ENCODE measurements at places on chromosomes 5 and 9.

GRCh38 chr9:21267485-21268346, 27.9 kb upstream of the IFNA14 start:
- DNase-seq, result no peak

GRCh38 chr5:138803285-138803684, 50.1 kb downstream of the CTNNA1 start:
- no peak for DNase-seq

GRCh38 chr5:124136609-124137008, 609.8 kb downstream of the ZNF608 start:
- no peak for DNase-seq

- DNase-seq, result no peak
These were observed 38.7 kb upstream of the CDK20 start for GRCh38 chr9:88013035-88013434.

DNA sequence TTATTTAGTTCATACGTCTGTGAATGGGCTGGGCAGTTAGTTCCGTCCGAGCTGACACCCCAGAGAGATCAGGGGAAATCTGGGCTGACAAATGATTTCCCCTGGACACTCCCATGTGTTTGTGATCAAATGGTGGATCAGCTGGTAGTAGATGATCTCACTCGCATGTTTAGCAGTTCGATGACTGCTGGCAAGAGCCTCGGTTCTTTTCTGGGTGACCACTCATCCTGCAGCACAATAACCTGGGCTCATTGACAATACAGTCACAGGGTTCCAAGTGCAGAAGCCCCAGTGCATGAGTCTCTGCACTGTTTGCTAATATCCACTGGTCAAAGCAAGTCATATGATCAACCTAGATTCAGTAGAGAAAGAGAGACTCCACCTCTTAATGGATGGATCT, 155.9 kb downstream of the NR2F1-AS1 start:
- no peak for DNase-seq

DNA sequence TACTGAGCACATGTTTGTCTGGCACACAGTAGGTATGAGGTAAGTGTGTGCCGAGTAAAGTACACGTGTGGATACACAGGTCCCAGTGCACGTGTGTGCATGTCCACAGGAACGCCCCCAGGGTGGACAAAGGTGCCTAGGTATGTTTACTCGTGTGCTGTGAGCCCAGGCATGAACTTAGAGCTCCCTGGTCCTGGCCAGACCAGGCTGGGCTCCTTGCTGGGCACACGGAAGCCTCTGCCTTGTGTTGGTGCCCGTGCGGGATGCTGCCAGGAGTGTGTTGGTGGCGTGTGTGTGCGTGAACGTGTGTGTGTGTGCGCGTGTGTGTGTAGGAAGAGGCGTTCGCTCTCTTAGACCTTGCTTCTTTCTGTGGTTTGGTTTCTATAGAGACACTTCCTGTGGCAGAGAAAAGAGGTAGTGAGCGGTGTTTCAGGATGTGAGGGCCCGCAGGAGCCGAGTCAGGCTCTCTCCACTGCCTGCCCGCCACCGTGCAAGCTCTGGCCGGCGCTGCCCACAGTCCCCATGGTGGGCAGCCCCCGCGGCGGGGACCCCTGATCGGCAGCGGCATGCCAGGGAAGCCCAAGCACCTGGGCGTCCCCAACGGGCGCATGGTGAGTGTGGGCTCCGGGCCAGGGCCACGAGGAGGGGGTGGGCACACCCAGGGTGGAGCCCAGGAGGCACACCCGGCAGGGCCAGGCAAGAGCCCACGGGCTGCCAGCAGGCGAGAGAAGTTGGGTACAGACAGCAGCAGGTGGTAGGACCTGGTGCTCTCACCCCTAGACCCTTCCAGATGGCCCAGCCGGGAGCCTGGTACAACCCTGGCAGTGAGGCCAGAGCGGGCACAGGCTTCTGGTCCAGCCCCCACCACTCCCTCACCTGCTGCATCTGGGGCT, at the start of gene RGS14:
TSS of gene RGS14 (plus strand) at position 466 of the 893 bp plus-strand sequence. CDS start at position 567, 101 bp downstream.
- DNase-seq, result no peak

DNA sequence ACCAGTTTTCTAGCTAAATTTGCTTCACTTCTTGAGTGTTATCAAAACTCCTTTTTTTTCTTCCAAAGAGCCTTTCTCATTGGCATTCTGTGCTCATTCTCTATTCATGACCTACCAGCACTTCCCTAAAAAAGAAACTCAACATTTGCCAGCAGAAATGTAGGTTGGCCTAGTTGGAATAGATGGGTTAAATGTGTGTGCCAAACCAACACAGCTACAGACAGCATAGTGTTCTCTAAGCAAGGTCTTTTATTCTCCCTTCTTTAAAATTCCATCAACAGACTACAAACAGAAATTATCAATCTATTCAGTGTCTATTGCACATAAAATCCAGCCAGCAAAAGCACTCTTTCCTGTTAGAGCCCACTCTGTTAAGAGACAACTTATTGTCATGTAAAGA, 255.8 kb upstream of the PUM3 start:
- DNase-seq, result no peak

GRCh38 chr5:150386024-150386855, 26.5 kb downstream of the CD74 start:
- DNase-seq, result no peak

GRCh38 chr5:90968319-90968718, 409.7 kb downstream of the ADGRV1 start:
- no peak for DNase-seq

DNA sequence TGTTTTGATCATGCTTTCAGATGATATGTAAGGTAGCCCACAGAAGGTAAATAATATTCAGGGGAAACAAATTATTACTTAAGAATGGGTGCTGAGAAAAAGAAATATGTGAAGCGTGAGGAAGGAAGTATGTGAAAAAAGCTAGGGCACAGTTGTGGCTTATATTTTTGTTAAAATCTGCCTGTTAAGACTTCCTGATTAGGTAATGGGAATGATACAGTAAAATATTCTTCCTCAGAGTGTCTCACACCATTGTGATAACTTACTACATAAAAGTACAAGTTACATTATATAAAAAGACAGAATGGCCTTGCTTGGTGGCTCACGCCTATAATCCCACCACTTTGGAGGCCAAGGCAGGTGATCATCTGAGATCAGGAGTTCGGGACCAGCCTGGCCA, 18.7 kb upstream of the PARP8 start:
- DNase-seq, result no peak

- no peak for DNase-seq
These were observed 36.7 kb downstream of the BRINP1 start for GRCh38 chr9:119332522-119332921.

DNA sequence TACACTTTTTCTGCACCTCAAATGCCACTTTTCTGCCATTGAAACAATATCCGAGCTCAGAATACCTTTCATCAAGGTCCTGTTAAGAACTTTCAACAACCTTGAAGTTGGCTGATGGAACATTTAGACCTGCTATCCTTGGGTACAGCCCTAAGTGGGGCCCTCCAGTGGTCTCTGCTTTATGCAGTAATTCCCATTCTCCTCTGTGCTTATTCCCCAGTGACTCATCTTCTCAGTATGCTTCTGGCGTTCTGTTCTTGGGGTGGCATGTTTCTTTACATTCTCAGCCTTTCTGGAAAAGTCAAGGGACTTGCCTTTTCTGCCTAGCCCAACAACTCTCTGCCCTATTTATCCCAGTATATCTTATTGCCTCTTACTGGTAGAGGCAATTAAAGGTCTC, 7.1 kb downstream of the ANP32B start:
- DNase-seq, result no peak

GRCh38 chr5:132663771-132664695, 6.1 kb downstream of the IL13 start:
- no peak for DNase-seq

- no peak for DNase-seq
These were observed 9.7 kb upstream of the ERBIN start for GRCh38 chr5:65916636-65917035.

- DNase-seq, result no peak
These were observed 264.6 kb downstream of the NR3C1 start for GRCh38 chr5:143138839-143139238.

- no peak for DNase-seq
These were observed 566.3 kb downstream of the MAT2B start for GRCh38 chr5:164071671-164072070.

DNA sequence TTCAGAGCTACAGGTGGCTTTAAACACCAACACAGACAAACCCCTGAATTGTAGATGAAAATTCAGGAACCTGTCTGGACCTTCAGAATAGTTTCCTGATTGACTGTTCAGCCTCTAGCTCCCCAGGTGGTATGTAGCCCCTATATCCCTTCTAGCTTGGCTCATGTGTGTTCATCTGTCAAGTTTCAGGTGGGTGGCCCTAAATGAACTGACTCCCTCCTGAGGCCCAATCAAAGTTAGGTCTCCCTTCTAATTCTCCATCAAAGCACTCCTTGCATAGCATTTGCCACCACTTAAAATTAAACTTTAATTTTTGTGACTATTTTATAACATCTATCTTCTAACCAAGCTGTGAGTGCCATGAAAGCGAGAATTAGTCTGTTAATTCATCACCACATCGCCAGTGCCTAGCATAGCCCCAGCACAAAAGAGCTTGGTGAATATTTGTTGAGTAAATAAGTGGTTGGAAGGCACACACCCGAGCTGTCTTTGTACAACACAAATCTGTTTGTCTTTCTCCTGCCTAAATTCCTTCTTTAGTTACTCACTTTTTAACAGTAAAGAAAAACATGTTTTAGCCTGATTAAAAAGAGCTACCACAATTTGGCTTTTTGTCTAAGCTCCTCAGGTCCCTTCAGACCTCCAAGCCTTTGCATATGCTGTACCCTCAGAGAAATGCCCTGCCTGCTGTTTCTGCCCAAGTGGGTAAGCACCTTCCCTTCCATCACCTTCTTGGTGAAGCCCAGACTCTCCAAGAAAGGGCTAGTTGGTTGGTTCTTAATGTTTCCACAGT, 138.1 kb upstream of the HMHB1 start:
- DNase-seq, result no peak

- DNase-seq, result no peak
These were observed 575.8 kb downstream of the TLE1 start for GRCh38 chr9:81113453-81114124.

DNA sequence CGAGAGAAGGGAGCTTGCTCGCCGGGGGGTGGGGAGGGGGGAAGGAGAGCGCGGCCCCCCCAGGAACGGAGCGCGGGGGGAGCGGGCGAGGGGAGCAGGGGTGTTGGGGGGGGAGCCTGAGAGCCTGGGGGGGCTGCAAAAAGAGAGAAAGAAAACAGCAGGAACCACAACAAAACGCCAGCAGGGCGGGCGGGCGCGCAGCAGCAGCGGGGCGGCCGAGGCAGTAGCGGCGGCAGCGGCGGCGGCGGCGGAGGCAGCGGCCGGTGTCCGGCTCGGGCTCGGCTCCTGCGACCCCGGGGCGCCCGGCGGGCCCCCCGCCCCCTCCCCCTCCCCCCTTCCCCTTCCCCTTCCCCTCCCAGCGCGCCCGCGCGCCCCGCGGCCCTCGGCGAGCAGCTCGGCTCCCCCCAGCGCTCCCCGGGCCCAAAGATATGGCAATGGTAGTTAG, 1.6 kb downstream of the NR2F1 start:
- DNase-seq, result peak; percentile 67

GRCh38 chr9:126348911-126349550, 22.4 kb downstream of the MVB12B start:
- DNase-seq, result peak; percentile 14

DNA sequence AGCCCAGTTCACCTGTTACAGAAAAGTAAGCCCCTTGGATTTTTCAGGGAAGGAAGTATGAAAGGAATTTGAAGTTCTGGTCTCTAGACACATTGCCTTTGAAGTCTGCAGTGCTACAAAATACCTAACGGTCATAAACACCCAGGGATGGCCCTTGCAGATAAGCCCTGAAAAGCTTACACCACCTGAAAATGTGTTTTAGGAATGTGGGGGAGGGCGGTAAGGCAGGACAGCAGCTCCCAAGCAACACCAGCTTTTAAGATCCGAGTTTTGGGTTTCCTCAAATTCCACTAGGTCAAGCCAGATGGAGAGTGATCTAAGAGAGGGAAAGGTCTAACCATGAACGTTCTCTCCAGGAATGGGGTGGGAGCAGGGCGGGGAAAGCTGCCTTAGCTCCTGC, 114.1 kb upstream of the PANK3 start:
- DNase-seq, result no peak

GRCh38 chr5:59140133-59140532, 557.3 kb downstream of the RAB3C start:
- DNase-seq, result no peak
